ENCODE measurements at places on chromosomes 2 and 18. TPM values are rescaled to one million over a fixed set of nuclear protein-coding genes. Genes with fewer than 3 reads are reported as not detected.

The TPO gene
- polyA plus RNA-seq = not detected

The ABHD1 gene
- polyA plus RNA-seq = 0.07 TPM

The SPTBN1 gene
- polyA plus RNA-seq = 33.8 TPM

The DNPEP gene
- polyA plus RNA-seq = 69.2 TPM

The GNLY gene
- polyA plus RNA-seq = not detected

The PTPRN gene
- 3.2 TPM for polyA plus RNA-seq

The DNER gene
- polyA plus RNA-seq = 0.02 TPM
